ENCODE measurements at places on chromosomes 5 and 9. TPM values are rescaled to one million over a fixed set of nuclear protein-coding genes. Genes with fewer than 3 reads are reported as not detected.

The TMEM252 gene
- not detected for total RNA-seq

DNA sequence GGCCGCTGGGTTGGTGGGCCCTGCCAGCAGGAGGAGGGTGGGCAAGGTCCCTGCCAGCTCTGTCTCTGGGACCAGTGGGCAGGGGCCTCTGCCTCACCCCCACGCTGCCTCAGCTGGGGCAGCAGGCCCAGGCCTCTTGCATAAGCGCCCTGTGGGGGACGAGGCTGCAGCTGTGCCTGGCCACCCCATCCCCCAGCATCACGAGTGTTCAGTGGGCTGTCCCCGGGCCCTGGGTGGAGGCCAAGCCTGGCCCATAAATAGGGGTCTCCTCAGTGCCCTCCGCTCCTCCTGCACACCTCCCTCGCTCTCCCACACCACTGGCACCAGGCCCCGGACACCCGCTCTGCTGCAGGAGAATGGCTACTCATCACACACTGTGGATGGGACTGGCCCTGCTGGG, at the start of gene PTGDS:
Gene PTGDS (plus strand): TSS at position 282 of the 400 bp plus-strand sequence. CDS start 75 bp downstream, at position 357.
- no peak for DNase-seq

GRCh38 chr5:77146896-77147295, 59.8 kb upstream of the ZBED3 start:
- no peak for DNase-seq

GRCh38 chr5:160451281-160451680, 29.6 kb downstream of the PTTG1 start:
- no peak for DNase-seq

- no peak for DNase-seq
Measured at GRCh38 chr5:124371111-124371706, 375.2 kb downstream of the ZNF608 start.

- no peak for DNase-seq
Measured at GRCh38 chr9:128723352-128723865, 518 bp downstream of the ZDHHC12 start.
